GM23338 (cell line): ENCODE measurements at places on chromosomes 16 and 17. TPM values are rescaled to one million over a fixed set of nuclear protein-coding genes. Genes with fewer than 3 reads are reported as not detected.

Gene PYDC1
- 1.8 and 3.0 TPM in 2 replicates for polyA plus RNA-seq

Gene MPP2
- polyA plus RNA-seq, result 7.2 and 7.8 TPM in 2 replicates

Gene CCL3
- polyA plus RNA-seq, result 0.40 TPM in 1 of 2 replicates, not detected in the other

Gene MGAT5B
- polyA plus RNA-seq, result 1.6 and 2.1 TPM in 2 replicates

Gene PIRT
- polyA plus RNA-seq, result not detected in 2 replicates

Gene SERPINF2
- polyA plus RNA-seq, result 1.2 and 1.5 TPM in 2 replicates
